ENCODE measurements at places on chromosomes 6 and 20. TPM values are rescaled to one million over a fixed set of nuclear protein-coding genes. Genes with fewer than 3 reads are reported as not detected.

The ROS1 gene
- 0.99 TPM for total RNA-seq

The SLC26A8 gene
- 0.27 TPM for total RNA-seq

The PDE7B gene
- total RNA-seq: 1.4 TPM

The DUSP15 gene
- total RNA-seq: 0.74 TPM

The ALDH8A1 gene
- total RNA-seq: 0.64 TPM

The ASIP gene
- total RNA-seq: not detected

All from colonic mucosa (tissue), 4 donors.